DMS79 (cell line): ENCODE measurements at places on chromosomes 7 and 10.

DNA sequence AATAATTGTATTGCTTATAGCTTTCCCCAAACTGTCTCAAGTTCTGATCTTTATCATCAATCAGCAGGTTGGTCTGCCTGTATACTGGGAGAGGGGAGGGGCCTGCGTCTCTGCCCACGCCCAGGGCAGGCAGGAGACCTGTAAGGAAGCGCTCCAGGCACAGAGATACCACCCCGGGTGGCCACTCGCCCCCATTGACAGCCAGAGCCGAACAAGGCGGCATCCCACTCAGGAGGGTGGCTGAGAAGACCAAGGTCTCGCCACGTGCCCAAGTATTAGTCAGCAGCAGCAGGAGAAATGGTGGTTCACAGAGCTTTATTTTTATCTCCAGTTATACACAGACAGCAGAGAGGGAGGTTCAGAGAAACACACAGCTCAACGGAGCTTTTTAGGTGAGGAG, 7.2 kb downstream of the STK32C start:
- DNase-seq, result no peak

GRCh38 chr7:12706900-12707536, 19.6 kb downstream of the ARL4A start:
- no peak for DNase-seq

DNA sequence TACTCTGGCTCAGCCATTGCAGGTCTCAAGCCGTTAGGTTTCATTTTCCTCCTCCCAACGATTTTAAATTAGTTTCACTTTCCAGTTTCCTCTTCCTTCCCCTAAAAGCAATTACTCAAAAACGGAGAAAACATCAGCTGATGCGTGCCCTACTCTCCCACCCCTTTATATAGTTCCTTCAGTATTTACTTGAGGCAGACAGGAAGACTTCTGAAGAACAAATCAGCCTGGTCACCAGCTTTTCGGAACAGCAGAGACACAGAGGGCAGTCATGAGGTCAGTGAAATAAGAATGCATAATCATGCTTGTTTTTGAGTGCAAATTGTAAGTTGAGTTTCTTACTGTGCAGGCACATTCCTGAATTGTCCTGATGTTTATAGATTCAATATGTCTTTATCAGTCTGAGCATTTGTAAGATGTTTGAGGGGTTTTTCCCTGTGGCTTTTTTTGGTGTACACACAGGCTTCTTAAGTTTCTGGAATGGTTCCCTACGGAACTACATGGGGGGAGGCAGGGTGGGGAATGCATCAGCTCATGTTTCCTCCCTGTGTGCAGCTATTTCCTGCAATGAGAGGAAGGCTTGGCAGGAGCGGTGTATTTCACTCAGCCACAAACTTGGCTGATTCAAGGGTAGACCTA, at the start of gene IFIT3:
Gene IFIT3, plus strand, starts transcription at position 195 of the 639 bp plus-strand sequence. Its CDS starts 77 bp downstream, at position 272.
- no peak for DNase-seq

DNA sequence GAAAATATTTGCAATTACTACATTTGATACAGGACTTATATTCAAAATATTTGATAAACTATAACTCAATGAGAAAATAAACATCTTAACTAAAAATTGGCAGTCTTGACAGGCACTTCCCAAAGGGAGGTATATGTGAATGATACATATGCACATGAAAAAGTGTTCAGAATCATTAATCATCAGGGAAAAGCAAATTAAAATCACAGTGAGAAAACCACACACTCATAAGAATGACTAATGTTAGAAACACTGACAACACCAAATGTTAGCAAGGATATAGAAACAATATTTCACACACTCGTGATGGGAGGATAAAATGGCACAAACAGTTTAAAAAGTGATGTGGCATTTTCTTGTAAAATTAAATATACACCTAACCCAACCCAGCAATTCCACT, 4.1 kb upstream of the VPS26A start:
- DNase-seq, result no peak

- no peak for DNase-seq
Observed at GRCh38 chr10:7672341-7673134, 5.8 kb upstream of the ITIH5 start.

GRCh38 chr10:34723750-34724149, 91.3 kb downstream of the PARD3 start:
- DNase-seq, result no peak

- no peak for DNase-seq
Observed at GRCh38 chr10:26368463-26368862, 69.7 kb upstream of the APBB1IP start.

GRCh38 chr7:44258423-44258760, 57.6 kb downstream of the YKT6 start:
- no peak for DNase-seq

GRCh38 chr10:90319188-90319914, 538.5 kb downstream of the HTR7 start:
- DNase-seq, result peak; percentile 22

GRCh38 chr10:35783305-35783838, 141.3 kb upstream of the FZD8 start:
- no peak for DNase-seq

GRCh38 chr7:26461518-26461917, 169.9 kb downstream of the SNX10 start:
- DNase-seq, result no peak
